HTR-8/SVneo (cell line): ENCODE measurements at places on chromosomes 12 and 14.

DNA sequence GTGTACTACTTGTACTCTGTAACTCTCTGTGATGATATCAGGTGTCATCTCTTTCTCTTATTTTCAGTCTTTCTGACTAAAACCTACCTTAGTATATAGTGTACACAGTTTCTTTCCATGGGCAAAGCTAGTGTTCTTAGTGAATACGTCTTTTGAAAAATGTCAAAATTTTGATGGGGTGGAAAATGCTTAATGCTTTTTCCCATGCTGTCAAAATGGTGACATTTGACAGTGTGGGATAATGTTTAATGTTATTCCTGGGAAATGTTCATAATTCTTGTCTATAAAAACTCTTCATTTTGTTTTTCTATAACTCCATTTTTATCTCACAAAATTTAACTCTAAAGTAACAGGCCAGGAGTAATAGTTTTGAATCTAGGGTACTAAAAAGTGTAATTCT is 742.7 kb upstream of the FOXG1 start:
- no peak for DNase-seq

DNA sequence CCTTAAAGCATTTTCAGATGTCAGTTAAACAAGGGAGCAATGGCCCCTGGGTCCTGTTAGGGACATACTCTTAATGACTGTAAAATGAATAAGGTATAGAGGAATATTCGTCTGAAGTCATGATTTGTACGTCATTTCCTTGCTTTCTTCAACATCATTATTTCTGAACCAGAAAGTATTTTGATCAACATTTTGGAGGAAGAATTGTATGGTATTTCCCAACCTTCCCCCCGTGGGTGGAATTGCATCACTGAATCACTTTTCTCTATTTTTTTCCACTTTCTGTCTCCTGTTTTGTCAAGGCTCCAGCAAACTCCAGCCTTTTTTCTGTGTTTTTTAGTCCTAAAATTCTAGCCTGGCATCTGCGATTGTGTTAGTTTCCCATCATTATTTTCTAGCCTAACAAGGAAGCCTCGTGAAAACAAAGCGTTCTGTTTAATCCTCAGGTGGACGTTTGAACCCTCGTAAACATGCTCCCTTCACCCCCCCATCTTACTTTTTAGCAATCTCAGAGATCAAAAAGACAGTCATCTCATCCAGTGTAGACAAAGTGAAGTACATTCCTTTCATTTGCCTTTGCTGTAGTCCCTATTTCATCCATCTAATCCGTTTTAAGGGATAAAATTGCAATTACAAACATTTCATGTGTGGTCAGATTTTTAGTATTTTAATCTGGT is 62.3 kb downstream of the ETV6 start:
- DNase-seq, result no peak

DNA sequence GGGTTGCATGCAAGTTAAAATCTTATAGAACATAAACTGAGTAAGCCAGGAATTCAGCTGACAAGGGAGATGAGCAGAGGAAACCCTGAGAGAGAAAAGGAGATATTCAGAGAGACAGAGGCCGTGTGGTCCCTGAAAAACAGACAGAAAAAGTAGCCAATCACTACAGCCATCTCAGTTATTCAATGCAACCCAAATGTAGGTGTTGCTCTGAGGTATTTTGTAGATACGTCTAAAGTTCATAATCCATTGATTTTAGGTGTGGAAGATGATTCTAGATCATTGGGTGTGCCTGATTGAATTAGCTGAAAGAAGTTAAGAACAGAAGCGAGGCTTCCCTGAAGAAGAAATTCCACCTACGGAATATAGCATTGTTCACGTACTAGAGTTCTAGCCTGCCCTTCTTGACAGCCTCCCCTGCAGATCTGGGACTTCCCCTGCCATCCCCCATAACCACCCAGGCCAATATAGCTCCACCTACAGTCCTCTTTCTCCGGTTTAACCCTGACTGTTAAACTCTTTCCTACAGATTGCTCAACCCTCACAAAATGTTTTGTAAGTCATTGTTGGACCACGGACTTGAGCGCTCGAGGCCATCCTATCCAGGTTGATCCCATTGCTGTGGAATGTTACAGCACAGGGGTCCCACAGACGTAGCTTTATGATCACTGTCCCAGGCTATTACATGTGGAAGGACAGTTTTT is 21.7 kb downstream of the AICDA start:
- no peak for DNase-seq

DNA sequence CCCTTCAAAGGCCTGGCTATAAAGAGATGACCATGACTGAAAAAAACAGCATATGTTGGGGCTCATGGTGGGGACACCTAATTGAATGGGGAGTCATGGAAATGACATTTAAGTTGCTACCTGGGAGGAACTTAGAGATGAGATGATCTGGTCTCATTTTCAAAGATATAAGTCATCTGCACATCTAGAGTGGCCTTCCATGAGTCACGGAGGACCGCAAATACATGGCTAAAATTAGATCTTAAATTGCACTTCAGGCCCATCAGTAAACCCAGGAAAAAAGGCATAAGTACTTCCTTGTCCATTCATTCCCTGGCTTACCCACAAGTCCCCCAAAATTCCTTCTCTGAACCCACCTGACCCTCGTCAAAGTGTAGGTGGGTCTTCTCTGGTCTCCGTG is 53.4 kb downstream of the SPTB start:
- no peak for DNase-seq

DNA sequence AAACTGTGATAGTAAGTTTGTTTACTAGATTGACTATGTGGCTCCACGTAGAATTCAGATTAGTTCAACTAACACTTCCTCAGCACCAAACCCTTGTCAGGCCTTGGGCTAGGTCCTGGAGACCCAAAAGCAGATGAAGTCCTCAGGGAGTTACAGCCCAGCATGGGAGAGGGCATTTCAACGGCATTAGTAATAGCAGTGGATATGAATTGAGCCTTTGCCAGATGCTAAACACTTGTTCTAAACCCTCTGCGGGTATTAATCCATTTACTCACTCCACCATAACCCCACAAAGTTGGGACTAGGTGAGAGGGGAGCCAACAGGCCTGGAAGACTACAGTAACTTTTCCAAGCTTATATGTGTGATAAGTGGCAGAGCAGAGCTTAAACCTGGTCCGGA is 714.6 kb downstream of the DIO2 start:
- no peak for DNase-seq

- no peak for DNase-seq
Measured at GRCh38 chr14:92754966-92755365, 6.5 kb upstream of the LGMN start.

GRCh38 chr12:121717041-121717699 is 4.6 kb downstream of the TMEM120B start:
- DNase-seq, result peak; percentile 88

GRCh38 chr12:126343321-126343720 is 1278.1 kb downstream of the AACS start:
- no peak for DNase-seq

- no peak for DNase-seq
Measured at GRCh38 chr12:132379996-132380395, 50.6 kb upstream of the GALNT9 start.

DNA sequence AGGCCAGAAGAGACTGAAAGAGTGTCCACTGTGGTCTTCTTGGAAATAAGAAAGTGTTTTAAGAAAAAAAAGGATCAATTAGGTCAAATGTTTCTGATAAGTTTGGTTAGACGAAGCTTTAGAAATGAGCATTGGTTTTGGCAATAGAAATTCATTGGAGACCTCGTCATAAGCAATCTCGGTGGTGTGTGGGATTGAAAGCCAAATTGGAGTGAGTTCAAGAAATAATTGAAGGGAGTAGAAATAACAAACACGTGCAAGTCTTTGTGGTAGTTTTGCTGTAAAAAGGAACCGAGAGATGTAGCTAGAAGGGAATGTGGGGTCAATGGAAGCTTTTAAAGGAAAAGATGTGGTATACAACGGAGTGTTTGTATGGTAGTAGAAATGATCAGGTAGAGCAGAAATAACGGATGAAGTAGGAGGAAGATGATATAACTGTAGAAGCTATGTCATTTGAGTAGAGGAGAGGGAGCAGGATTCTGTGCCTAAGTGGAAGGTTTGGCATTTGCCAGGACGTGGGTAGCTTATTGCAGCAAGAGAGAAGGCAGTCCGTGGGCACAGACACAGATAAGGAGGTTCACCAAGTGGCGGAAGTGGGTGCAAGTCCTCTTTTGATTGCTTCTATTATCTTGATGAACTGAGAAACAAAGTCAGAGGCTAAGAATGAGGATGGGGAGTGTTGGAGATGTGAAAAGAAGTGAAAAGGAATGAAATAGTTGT is 146.2 kb downstream of the DACT1 start:
- no peak for DNase-seq

GRCh38 chr14:102194856-102195255 is 55.2 kb downstream of the WDR20 start:
- no peak for DNase-seq

GRCh38 chr14:102969060-102969791 is 46.8 kb downstream of the AMN start:
- no peak for DNase-seq

DNA sequence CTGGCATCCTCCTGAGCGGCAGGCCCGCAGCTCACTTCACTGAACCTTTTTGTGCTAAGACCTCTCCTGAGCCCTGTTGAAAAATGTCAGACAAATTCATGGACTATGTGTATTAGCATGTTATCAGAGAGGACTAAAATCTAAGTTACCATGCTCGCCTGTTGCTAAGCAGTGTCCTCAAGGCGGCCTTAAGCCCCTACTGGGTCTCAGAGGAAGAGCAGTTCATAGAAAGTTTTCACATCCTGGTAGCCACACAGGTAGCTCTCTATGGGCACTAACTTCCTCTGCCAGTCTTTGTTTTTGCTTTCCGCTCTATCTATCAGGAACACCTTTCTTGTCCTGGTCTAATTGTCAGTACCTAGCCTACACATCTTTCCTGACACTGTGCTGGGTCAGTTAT is 306.6 kb upstream of the MIS18BP1 start:
- DNase-seq, result no peak

- peak; percentile 15 for DNase-seq
Measured at GRCh38 chr12:89671469-89671868, 37.2 kb downstream of the ATP2B1 start.

GRCh38 chr12:107079172-107080011 is 14.0 kb downstream of the CRY1 start:
- DNase-seq, result peak; percentile 10

DNA sequence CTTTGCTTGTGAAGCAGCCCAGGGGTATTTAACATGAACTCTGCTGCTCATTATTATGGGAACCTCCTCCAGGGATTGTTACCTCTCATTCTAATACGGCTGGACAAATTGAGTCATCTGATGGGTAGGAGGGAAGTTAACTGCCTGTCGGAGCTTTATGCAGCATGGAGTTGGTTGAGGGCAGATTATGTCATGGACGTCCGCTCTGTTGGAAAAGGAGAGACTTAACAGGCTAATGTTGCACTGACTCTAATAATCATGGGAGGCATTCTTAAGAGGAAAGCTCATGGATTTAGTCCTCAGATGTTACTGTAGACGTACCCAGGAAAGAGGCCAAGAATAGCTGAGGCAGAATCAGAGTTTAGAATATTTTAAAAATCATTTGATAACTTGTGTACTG is 9.9 kb downstream of the POP5 start:
- DNase-seq, result no peak

DNA sequence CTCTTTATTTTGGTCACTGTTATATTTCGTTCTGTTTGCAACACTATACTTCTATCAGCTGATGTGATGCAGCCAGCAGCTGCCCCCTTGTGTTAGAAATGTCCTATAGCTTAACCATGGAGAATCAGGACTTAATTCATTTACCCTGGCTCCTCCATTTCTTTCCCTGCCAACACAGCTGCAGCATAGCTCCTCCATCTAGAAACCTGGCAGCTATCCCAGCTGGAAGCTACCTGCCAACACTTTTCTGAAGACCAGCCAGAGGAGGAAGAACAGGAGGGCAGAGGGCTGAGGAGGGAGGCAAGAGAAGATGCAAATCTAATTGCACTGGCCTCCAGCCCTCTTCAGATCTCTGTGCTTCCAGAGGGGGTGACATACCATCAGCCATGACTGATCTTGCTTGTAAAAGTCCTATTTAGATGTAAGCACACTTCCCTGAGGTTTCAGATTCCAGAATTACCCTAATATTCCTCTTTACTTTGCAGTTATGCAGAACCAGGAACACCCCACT is 156.8 kb upstream of the TMEM260 start:
- peak; percentile 84 for DNase-seq

GRCh38 chr12:88334271-88334670 is 192.2 kb downstream of the TMTC3 start:
- peak; percentile 7 for DNase-seq
